T-helper 1 cell (primary cell): ENCODE measurements at places on chromosomes 7 and 10.

DNA sequence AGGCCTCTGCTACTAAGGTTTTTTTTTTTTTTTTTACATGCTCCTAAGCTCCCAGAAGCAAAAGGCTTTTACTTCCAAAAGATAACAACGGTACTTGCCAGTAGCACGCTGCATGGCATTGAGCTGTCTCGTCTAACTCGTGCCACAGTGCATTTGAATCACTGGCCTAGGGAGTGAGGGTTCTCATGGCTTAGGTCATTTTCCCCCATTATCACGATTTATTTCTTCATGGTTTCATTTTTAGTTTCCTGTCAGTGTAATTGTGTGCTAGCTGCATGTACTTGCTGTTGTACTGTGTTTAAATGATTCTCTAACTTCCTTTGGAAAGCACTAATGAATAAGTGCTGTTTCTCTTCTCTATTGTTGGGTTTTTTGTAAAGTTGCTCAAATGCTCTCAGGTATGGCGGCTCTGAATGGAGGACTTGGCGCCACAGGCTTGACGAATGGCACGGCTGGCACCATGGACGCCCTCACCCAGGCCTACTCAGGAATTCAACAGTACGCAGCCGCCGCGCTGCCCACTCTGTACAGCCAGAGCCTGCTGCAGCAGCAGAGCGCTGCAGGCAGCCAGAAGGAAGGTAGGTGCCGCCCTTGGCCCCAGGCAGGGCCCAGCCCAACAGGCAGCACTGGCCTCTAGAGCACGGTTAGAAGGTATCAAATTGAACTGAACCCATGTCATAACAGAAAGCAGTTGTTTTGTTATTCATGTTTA lies 290.5 kb downstream of the USP6NL start:
- peak; percentile 23 for DNase-seq

GRCh38 chr7:2521952-2522591 lies 2.5 kb downstream of the LFNG start:
- peak; percentile 53 for DNase-seq

DNA sequence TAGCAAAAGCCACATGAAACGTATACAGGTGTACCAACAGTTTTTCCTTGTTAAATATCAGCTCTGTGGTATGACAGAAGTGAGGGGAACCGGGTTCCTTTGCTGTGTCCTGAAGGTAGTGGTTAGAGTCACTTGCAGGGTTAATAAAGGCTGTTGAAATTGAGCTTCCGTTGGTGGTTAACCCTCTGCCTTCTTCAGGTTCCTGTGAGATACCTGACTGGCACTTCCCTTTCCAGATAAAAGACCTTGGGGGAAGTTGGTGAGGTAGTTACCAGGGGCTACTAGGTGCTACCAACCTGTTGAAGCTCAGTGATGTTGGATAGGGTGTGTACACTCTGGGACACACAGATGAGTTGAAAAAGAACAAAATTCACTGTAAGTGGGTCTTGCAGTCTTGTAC lies 384.1 kb downstream of the GATA3 start:
- no peak for DNase-seq

GRCh38 chr10:116612107-116612769 lies 8.5 kb upstream of the PNLIPRP2 start:
- DNase-seq: no peak

DNA sequence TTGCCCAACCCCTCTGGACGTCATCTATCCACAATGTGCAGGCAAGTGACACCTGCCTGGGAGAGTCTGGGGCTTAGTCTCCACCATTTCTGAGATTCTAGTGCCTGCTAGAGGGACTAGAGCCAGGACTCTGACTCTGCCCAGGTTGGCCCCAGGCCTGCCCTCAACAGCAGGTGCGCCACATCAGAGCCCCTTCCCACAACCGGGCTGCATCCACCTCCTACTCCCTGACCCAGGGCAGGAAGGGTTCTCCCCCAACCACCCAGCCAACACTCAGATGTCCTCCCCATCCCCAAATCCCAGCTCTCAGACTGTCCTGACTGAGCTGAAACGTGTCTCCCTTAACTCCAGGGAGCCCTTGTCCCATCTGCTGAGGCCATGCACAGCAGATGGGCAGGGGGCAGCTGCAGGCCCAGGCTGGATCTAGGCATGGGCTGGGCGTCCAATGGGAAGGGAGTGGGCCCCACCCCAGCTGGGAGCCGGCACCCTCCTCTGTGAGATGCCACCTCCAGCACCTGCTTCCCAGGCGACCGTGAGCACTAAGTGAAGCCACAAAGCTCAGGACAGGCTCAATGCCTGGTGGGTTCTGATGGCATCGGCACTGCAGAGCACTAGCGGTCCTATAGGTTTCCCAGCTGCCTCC lies 49.2 kb downstream of the RASGEF1A start:
- no peak for DNase-seq

- no peak for DNase-seq
These were observed 252.6 kb upstream of the SMIM30 start for GRCh38 chr7:113370910-113371309.

GRCh38 chr10:34622945-34623344 lies 192.2 kb downstream of the PARD3 start:
- no peak for DNase-seq

DNA sequence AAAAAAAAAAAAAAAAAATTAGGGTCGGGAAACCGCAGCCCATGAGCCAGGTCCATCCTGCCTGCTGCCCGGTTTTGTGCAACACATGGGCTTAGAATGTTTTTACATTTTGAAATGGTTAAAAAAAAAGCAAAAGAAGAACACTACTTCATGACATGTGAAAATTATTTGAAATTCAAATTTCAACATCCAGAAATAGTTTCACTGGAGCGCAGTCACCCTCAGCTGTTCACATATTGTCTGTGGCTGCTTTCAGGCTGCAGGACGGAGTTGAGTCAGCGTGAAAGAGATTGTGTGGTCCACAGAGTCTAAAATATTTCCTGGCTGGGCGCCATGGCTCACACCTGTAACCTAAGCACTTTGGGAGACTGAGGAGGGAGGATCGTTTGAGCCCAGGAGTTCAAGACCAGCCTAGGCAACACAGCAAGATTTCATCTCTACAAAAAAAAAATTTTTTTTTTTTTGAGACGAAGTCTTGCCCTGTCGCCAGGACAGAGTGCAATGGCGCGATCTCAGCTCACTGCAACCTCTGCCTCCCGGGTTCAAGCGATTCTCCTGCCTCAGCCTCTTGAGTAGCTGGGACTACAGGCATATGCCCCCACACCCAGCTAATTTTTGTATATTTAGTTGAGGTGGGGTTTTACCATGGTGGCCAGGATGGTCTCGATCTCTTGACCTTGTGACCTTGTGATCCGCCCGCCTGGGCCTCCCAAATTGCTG lies 63.9 kb upstream of the ECHDC3 start:
- peak; percentile 9 for DNase-seq

GRCh38 chr10:97336006-97336405 lies 1.5 kb upstream of the FRAT2 start:
- DNase-seq: no peak

DNA sequence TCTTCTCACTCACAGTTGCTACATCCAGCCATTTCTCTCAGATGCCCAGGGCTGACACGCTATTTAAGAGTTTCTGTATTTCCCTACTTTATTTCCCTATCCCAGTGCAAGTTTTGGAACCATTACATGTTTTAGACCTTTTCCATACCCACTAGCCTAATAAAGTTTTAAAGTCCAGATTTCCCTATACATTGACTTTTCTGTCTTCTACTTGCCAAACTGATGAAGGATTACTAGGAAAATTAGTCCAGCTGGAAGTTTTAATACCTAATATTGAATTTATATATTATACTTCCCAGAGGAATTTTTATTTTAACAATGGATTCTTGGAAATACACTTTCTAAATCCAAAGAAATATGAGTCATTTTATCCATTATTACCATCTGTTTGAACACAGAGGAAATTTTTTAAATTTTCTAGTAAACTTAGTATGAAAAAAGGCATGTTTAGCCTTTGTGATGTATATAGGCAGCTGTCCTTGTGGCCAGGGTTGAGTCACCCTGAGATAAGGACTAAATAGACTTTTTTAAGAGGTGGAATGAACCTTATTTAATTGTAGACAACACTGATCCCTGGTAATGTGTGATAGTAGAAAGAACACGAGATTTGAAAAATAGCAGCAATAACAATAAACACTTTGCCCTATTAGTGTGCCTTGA lies 205.0 kb downstream of the TFEC start:
- DNase-seq: no peak

DNA sequence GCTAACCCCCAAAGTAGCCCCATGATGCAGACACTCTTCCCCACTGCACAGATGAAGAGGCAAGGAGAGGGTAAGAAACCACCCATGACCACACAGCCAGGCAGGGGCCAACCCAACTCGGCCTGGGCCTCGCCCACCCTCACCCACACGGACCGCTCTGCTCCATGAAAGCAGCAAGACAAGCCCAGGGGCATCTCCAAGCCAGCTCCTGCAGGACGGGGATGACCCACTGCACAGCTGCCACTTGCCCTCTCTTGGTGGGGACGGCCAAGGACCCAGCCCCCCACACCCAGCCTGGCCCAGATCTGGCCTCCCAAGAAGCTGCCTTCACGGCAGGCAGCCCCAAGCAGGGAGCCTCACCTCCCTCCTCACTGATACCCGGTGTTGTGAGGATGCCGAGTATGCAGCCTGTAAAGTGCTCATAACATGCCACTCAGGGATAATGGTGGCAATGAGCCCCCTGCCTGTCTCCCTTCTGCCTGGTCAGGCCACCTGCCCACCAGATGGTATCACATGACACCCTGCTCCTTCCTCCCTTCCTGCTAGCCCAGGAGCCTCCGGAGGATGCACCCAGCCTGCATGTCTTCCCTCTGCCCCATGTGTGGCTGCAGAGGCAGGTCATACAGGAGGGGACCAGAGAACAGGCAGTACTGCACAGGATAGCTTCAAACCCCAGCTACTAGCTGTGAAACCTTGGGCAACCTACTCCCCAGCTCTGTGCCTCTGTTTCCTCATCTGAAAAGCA lies 23.3 kb downstream of the OGDHL start:
- no peak for DNase-seq

- no peak for DNase-seq
These were observed 215.7 kb downstream of the HTR7 start for GRCh38 chr10:90642136-90642535.

GRCh38 chr10:67696029-67696428 lies at the start of gene CTNNA3:
Gene CTNNA3, minus strand, starts transcription at chr10:67696195.
- DNase-seq: no peak

GRCh38 chr7:127819975-127820731 lies 168.2 kb downstream of the SND1 start:
- peak; percentile 18 for DNase-seq

DNA sequence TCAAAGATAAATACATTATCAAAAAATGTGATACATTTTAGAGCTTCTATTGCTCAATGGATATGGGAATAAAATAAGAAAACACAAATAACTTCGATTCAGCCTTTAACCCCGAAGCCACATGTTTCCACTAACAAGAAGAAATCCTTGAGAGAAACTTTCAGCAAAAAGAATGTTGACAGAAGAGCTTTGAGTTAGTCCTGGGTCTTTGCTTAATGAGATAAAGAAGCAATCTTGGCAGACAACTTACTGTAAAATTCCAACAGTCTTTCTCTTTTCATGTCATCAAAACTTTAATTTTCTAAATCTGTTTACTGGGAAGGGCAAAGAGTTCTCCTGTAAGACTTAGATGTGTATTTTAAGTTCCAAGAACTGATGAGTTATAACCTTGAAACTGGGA lies 810.2 kb downstream of the CNTNAP2 start:
- no peak for DNase-seq

DNA sequence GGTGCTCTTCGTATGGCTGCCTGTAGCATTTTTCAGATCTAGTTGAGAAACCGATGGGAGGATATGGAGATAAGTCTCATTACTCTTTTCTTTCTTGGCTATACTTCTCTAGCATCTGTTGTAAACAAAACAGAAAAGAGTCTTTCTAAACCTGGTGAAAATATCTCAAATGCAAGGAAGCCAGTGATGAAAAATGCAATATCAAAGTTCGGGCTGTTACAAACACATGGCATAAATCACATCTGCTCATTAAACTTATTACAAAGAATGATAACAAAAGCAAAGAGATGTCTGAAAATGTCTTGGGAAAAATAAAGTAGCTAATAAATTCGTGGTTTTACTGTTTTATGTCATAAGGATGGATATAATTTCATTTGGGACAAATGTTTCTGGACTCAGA lies 71.8 kb upstream of the IGFBP3 start:
- no peak for DNase-seq

GRCh38 chr7:3862774-3863173 lies 561.7 kb downstream of the SDK1 start:
- DNase-seq: no peak

DNA sequence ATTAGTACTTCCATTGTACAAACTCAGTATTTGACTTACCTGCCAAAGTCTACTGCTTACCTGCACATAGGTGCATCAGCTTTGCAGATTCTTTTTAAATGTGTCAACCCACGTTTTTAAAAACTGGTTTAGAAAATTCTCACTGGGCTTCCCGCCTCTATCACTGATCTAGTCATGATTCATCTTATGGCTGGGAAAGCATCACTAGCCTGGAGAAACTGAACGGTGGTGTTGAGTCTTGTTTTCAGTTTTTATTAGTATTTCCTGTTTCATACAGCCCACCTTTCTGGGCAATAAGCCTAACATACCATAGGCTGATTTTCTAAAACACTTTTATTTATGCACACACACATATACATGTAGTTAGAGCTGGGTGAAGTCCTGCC lies 19.7 kb downstream of the DOCK1 start:
- DNase-seq: no peak

- peak; percentile 48 for DNase-seq
These were observed 5.3 kb downstream of the ESYT2 start for GRCh38 chr7:158824028-158824427.

DNA sequence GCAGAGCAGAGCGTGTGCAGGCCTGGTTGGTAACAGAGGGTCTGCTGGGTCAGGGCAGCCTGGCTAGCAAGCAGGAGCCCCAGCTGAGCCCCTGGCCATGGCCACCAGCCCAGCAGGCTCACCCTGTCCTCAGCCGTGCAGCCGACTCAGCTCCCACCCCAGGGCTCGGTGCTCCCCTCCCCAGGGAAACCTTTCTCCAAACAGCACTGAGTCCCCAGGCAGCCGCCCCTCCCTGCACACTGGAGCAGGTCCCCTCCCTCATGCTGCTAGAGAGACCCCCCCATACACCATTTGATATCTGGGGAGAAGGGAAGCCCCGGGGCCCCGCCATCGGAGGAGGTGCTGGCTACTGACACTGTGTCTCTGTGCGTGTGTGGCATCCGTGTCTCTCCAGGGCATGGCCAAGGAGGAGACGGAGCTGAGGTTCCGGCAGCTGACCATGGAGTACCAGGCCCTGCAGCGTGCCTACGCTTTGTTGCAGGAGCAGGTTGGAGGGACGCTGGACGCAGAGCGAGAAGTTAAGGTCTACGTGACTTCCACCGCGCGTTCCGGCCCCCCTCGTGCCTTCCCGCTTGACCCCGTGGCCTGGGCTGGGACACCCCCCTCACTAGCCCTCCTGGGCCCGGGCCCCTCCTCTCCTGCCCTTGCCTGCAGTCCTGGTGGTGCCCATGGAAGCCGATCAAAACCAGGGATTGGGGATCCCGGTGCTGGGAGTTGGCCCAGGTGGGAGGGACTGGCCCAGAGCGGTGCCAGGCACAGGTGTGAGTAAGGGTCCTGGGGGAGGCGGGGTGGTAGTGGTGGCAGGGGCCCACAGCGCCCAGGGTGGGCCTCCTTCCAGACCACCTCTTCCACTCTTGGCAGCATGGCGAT lies 45.0 kb upstream of the DPYSL4 start:
- DNase-seq: peak; percentile 4
